AML-193 (cell line): ENCODE measurements at places on chromosomes 3 and 15.
A peak's percentile ranks its signal among the peaks of the same experiment; 100 is the strongest.

DNA sequence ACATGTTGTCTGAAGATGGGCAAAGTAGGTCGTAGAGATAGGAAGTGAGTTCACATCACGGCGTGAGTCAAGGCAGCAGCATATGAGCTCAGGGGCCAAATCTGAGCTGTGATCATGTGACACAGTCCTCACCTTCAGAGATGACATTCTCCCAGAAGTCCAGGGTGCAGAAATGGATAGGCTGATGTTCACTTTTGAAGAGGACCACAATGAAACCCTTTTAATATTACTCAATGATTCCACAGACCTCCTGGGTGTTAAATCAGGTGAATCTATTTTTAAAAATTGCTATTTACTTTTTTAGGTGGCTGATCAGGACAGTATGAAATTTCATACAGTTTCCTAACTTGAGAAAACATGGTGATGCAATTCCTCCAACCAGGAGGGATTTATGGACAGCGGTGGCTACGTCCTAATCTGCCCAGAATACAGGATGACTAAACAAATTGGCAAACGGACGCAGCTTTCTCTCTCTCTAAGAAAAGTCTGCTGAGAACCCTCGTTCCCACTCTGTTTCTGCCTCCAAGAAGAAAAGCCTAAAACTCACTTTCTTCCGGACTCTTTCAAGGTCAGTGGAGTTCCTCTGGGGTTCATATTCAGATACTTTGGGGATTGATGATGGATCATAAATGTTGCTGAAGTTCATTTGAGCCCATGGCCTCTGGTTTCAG lies 34.4 kb downstream of the B3GNT5 start:
- no peak for DNase-seq

DNA sequence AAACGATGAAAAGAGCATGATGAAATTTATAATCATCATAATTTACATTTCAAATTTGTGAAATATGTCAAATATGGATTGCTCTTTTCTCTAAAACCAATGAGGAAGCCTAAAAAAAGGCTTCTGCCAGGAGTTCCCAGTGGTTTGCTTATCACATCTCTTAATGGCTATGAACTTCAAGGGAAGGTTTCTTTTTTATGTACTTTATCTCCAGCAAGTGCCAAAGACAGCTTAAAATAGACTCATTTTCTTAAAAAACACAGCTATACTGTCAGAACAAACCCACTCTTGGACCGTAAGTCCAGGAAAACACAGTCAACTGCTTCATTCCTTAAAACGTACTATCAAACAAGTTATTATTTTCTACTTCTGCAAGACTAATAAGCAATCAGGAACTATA lies 80.2 kb downstream of the DLG1 start:
- DNase-seq: no peak

DNA sequence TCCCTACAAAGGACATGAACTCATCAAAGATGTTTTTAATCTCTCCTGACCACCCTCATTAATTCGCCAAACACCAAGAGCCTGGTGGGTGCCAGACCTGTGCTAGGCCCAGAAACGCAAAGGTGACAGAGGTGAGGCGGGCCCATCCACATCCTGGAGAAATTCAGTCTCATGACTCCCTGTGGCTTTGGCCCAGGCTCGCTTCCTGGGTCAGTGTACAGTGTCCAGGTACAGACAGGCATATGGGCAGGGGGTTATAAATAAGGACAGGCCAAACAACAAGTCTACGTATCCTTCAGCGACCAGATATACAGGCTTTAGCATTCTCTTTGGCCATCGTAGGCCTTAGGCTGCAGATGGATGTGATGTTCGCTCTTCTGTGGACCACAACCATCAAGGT lies 945 bp upstream of the PLA2G4F start:
- no peak for DNase-seq

DNA sequence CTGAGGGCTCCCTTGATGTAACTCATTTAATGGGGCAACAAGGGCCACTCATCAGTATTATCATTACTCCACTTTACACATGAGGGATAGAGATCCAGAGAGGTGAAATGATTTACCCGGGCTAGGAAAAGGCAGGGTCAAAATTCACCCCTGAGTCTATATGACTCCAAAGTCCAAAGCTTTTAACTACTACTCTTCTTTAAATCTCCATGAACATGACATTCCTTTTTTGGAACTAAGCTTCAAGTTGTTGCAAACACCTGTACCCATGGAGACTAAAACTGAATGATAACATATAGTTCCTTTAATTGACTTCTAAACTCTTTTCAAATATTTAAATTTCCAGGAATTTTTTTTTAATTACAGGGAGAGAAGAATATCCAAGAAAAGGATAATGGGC lies 292.9 kb upstream of the GADL1 start:
- DNase-seq: no peak

GRCh38 chr3:40306336-40306735 lies 3.2 kb upstream of the EIF1B start:
- no peak for DNase-seq

DNA sequence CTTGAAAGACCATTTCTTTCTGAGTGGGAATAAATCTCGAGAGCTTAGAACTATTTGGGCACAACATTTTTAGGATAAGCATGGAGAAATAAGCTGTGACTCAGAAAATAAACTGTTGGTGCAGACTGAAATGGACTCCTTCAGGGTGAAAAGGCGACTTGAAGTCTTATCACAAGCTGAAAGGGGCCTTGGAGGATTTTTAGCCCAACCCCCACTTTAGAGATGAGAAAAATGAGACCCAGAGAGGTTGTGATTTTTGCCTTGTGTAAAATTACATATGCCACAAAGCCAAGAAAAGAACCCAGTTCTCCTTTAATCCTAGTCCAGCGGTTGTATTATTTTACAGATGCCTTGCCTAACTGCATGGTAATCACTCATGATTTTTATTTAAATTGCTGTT lies 1.5 kb downstream of the ATP1B3 start:
- peak; percentile 35 for DNase-seq

GRCh38 chr15:74497584-74497983 lies 36.6 kb upstream of the UBL7 start:
- DNase-seq: no peak
